Kasumi-1 (cell line): ENCODE measurements at places on chromosomes 12 and 14.

DNA sequence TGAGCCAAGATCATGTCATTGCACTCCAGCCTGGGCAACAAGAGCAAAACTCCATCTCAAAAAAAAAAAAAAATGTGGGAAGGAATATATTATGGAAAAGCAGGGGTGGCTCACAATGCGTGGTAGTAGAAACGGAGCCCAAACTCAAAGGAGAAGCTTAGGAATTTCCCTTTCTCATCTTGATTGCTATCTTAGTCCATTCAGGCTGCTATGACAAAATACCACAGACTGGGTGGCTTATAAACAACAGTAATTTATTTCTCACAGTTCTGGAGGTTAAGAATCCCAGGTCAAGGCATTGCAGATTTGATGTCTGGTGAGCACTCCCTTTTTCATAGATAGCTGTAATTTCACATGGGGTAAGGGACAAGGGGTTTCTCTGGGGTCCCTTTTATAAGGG is 153.8 kb upstream of the KRR1 start:
- DNase-seq = no peak

DNA sequence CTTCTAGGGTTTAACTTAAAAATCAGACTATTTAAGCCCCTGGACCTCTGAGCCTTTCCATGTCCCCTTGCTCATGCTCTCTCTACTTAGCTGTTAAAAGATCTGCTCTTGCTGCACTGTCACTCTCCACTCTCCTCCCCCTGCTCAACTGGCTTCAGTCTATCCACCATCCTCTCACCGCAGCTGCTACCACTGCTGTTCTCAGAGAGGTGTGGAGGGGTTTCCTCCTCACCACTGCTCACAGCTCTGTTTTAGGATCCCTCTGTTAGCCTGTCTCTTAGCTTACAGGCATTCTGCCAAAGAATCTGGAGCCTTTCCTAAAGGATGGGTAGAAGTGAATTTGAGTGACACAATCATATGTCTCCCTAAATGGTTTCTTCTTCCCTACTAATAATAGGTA is 43.7 kb upstream of the ATP2B1 start:
- no peak for DNase-seq

DNA sequence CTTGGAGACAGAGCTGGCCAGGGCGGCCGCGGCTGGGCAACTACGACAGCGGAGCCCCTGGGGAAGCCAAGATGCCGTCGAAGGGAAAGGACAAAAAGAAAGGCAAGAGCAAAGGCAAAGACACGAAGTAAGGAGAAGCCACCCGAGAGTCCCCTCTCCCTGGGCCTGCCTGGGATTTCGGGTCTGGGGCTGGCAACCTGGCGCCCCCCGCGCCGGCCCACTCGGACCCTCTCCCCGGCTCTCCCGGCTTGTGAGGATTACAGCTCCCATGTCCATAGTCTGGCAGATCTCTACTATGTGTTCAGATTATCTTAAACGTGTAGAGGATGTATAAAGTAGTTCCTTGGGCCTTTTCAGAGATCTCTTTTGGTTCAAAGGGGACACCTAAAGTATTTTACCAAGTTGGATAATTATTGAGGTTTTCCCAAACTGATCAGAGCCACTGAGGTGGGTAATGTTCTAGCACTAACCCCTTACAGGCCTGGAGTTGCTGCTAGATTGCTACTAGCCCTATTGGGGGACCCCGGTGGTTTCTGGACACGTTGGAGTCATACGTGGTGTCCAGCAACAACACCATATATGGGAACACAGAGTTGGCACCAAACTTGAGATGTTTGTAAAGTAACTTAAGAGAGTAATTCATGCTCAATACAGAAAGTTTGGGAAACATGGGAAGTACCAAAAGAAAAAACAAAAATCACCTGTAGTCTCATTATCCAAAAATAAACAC is 424 bp downstream of the BBOF1 start:
- no peak for DNase-seq

- DNase-seq = no peak
These were observed 332.3 kb downstream of the TMEM121 start for GRCh38 chr14:105858676-105859025.
